ENCODE measurements at places on chromosomes 2 and 18.

GRCh38 chr2:229350883-229351282 is 79.8 kb upstream of the PID1 start:
- no peak for DNase-seq

GRCh38 chr2:44098050-44098449 is 70.6 kb upstream of the PPM1B start:
- no peak for DNase-seq

DNA sequence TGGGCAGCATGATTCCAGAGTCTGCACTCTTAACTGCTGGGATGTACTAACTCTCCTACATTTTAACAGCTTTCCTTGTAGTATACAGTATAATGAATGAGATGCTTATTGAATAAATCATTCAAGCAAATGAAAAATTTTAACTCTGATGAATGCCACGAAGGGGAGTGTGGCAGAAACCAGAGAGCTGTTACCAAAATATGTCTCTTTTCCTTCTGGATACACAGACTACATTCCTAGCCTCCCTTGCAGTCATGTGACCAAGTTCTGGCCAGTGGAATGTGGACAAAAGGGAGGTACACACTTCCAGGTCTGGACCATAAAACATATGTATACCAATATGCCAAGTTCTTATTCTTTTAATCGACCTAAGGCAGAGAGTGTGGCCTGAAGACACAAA is 1.7 kb upstream of the EML4 start:
- no peak for DNase-seq

DNA sequence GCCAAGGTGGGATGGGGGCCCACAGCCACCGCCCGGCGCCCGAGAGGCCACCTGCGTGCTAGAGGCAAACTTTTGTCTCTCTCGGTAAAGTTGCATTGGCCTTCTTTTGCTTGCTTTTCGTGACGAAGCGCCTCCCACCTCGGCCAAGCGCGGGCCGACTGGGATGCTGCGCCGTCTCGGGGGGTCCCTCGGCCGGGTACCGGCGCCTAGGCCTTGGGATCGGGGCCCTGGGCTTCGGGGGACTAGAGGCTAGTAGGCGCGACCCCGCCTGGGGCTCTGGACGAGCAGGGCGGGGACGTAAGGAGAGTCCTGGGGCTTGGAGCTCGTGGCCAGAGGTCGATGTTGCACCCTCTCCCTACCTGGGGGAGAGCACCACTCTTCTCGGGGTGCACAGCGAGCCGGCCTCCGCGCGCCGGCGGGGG is 545 bp downstream of the GLI2 start:
- no peak for DNase-seq

- DNase-seq, result no peak
Observed at GRCh38 chr18:42606886-42607495, 508.5 kb downstream of the RIT2 start.

- DNase-seq, result no peak
Observed at GRCh38 chr2:53104263-53104662, 663.3 kb upstream of the CHAC2 start.

- DNase-seq, result no peak
Observed at GRCh38 chr2:29014331-29014730, 33.2 kb downstream of the TOGARAM2 start.

DNA sequence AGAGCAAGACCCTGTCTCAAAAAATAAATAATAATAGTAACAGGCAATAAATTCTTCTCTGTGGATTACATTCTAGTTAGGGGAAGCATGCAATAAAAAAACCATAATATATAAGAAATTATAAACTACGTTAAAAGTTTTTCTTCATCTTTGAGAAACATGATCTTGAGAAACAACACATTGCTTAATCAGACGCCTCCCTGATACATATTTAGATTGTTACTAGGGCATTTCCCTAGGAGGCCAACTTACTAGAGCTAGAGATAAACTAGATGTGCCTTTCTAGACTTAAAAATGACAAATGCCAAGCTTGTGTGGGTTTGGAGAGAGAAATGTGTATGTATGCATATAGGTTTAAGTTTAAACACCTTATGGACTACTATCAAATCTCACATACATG is 76.3 kb upstream of the GALNT5 start:
- DNase-seq, result no peak

DNA sequence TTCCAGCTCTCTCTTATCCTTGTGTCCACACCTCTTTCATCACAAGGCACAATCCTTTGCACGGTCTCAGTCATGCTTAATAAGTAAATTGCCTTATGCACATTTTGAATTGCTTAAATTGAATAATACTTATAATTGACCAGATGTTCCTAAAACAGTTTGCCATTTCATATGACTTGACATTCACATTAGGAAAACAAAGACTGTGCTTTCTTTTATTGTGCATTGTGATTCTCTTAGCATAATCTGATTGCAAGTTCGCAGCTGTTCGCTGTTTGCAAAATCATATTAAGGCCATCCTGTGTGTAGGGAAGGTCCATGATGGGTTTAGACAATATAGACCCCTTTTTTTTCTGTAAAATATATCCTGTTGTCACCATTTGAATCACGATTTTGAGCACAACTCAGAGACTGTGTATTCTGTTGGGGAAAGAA is 75.6 kb downstream of the RNF144A start:
- DNase-seq, result no peak

- no peak for DNase-seq
Observed at GRCh38 chr2:12915787-12916186, 199.1 kb downstream of the TRIB2 start.

GRCh38 chr2:190380962-190381412 is 27.2 kb upstream of the MFSD6 start:
- DNase-seq, result no peak

GRCh38 chr2:68940369-68940768 is 12.3 kb downstream of the GKN2 start:
- DNase-seq, result no peak

- DNase-seq, result no peak
Observed at GRCh38 chr2:54249629-54250028, 6.4 kb downstream of the TSPYL6 start.

DNA sequence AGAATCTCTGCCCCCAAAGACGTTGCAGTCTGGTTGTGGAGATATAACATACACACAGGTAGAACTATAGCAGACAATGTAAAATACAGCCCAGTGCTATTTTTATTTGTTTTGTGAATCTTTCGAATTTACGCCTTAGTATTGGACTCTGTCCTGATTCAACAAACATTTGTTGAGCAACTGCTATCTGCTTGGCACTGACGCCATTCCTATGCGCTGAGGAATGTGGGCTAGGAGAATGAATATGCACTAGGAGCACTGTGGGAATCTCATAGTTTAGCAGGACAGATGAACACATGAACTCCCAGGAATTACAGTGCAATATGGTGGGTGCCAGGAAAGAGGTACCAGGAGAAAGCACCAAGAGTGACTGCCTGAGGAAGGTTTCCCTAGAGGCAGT is 181.7 kb upstream of the SIX3 start:
- DNase-seq, result no peak

- no peak for DNase-seq
Observed at GRCh38 chr18:5979971-5980457, 84.7 kb upstream of the TMEM200C start.
